ENCODE measurements at places on chromosomes 7 and 10. TPM values are rescaled to one million over a fixed set of nuclear protein-coding genes. Genes with fewer than 3 reads are reported as not detected.

NEURL1 gene
- total RNA-seq, result 0.06 TPM

ADCY1 gene
- 7.4 TPM for total RNA-seq

DEPP1 gene
- total RNA-seq, result not detected

CALML5 gene
- not detected for total RNA-seq

DNA sequence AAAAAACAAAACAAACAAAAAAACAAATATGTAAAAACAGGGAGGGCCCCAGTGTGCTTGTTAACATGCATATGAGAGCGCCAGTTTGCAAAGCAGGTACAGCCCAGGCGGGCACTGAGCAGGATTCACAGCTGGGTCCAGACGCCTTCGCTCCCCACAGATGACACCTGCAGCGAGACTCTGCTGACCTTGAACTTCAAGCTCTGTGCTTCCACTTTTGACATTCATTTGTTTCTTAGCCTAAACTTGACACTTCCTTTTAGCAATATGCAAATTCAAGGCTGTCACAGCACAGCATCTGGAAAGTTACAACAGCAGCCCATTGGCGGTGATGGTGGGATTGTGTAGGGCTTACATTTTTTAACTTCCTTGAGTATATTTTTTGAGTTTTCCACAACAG lies 88.8 kb upstream of the TNS3 start:
- H3K27ac ChIP-seq, result no peak overlapping the region
- DNase-seq, result no peak
- peaks cover 14% of the 10 kb centered on the region for H3K4me1 ChIP-seq
- no peak overlapping the region for H3K4me3 ChIP-seq
- H3K27me3 ChIP-seq, result no peaks in the 10 kb centered on the region

GRCh38 chr7:108372618-108373017 lies 83.6 kb downstream of the NRCAM start:
- no peak for DNase-seq
- no peak overlapping the region for H3K4me3 ChIP-seq
- H3K4me1 ChIP-seq, result no peaks in the 10 kb centered on the region
- H3K27ac ChIP-seq, result no peak overlapping the region

DNA sequence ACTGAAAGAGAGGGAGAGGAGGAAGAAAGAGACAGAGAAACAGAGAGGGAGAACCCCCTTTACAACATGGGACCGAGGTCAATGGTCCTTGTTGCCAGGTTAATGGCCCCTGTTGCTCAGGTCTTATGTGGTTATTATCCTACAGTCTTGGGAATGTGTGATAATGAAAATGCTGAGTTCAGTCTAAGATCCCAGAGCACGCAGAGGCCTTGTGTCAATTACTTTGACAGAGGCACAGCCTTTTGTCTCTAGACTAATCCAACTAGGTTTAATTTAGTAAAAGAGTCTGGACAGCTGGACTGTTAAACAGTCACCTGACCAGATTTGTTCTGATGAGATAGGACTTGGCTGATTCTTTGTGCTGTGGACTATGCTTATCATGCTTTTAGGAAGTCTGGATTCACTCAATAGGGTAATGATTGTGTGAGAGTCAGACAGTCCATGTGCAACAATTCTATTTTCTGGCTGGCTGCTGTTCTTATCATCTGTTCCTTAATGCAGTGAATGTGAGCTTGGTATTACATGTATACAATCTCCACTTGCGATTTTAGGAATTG lies 157.4 kb upstream of the MAGI2 start:
- peak; percentile 19 for DNase-seq
- no peaks in the 10 kb centered on the region for H3K27me3 ChIP-seq
- H3K27ac ChIP-seq, result no peak overlapping the region
- no peak overlapping the region for H3K4me3 ChIP-seq

- no peak for DNase-seq
- no peak overlapping the region for H3K27ac ChIP-seq
- no peaks in the 10 kb centered on the region for H3K4me1 ChIP-seq
- no peaks in the 10 kb centered on the region for H3K27me3 ChIP-seq
Observed at GRCh38 chr7:22832401-22832800, 9.8 kb upstream of the TOMM7 start.

GRCh38 chr10:88731296-88731695 lies 25.2 kb downstream of the LIPK start:
- H3K27ac ChIP-seq, result no peak overlapping the region

DNA sequence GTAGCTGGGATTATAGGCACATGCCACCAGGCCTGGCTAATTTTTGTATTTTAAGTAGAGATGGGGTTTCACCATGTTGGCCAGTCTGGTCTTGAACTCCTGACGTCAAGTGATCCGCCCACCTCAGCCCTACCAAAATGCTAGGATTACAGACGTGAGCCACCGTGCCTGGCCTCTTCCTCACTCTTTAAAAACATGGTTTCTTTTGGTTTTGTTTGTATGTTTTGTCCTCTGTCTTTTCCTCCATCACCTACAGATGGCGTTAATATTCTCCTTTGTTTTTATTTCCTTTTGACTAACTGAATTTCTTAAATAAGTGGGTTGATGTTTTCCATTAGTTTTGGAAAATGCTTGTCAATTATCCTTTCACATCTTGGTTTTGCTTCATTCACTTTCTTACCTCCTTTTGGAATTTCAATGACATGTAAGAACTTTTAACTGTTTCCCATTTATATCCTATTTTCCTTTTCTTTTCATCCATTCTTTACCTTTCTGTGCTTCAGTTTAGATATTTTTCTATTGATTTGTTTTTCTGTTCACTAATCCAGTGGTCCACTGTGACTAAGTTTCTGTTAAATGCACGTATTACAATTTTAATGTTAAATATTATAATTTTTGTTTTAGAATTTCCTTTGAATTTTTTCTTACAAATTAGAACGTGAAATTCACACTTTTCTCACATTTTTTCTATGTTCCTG lies 104.1 kb downstream of the ZNF467 start:
- H3K27ac ChIP-seq, result no peak overlapping the region
- no peaks in the 10 kb centered on the region for H3K36me3 ChIP-seq
- DNase-seq, result no peak
- no peak overlapping the region for H3K4me3 ChIP-seq
- no peaks in the 10 kb centered on the region for H3K4me1 ChIP-seq

- H3K4me3 ChIP-seq, result no peak overlapping the region
- H3K36me3 ChIP-seq, result no peaks in the 10 kb centered on the region
- no peak overlapping the region for H3K27ac ChIP-seq
- peaks cover 5% of the 10 kb centered on the region for H3K4me1 ChIP-seq
- no peak for DNase-seq
- H3K27me3 ChIP-seq, result no peaks in the 10 kb centered on the region
Observed at GRCh38 chr7:28442540-28443420, 30.5 kb downstream of the CREB5 start.

GRCh38 chr7:123845823-123846216 lies 851 bp downstream of the HYAL4 start:
- no peak for DNase-seq
- H3K4me1 ChIP-seq, result no peaks in the 10 kb centered on the region
- no peaks in the 10 kb centered on the region for H3K27me3 ChIP-seq
- no peak overlapping the region for H3K27ac ChIP-seq

DNA sequence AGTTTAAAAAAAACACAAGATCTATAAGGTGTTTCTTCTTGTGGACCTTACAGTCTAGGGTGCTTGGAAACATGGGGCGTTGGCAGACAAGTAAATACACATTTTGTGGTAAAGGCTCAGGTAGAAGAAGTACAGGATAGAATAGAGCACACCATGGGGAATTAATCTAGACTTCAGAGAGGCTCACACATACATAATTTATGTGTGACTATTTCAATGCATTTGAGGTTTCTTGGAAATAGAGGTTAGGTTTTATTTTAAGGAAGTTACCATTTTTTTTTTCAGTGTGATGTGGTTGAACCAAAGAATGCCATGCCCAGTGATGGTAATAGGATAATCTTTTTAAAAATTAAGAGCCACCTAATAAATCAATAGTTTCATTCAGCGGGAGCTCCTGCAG lies 12.8 kb downstream of the CFTR start:
- DNase-seq, result no peak
- no peak overlapping the region for H3K4me3 ChIP-seq

DNA sequence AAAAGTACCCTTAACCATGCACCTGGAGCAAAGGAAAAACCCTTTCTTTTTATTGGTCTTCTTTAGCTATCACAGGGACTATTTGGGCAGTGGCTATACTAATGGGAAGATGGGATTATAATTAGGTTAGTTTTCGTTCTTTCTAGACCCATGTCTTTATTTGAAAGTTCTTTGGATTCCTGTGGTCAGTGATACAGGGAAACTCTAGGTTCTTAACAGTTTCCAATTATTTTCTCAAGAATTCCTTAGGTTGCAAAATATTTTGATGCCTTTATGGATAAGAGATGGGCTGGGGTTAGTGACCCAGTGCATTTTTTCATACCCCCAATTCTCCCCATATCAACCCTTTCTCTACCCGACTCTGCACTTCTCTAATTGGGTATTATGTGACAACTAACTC lies 49.0 kb downstream of the ADD3 start:
- no peak for DNase-seq
- no peaks in the 10 kb centered on the region for H3K36me3 ChIP-seq
- H3K4me3 ChIP-seq, result no peak overlapping the region
- peak overlapping the region; percentile 34 for H3K27ac ChIP-seq
- H3K27me3 ChIP-seq, result no peaks in the 10 kb centered on the region
- peaks cover 22% of the 10 kb centered on the region for H3K4me1 ChIP-seq

DNA sequence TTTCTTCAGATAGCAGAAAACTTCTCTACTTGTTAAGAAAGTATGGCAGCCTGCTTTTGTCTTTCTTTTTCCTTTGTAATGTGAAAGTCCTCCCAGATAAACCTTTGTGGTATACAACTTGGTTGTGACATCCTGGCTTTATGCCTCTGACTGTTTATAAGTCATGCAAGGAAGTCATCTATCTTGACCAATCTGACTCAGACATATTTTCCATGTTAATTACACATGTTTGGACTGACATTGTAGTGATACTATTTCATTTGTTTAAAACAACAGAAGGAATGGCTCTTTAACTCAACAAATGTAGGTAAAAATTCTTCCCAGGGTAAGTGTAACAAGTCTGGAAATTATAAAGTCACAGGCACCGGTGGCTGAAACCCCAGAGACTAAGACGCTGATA lies 341.6 kb upstream of the MEOX2 start:
- H3K4me1 ChIP-seq, result peaks cover 14% of the 10 kb centered on the region
- no peak for DNase-seq
- H3K4me3 ChIP-seq, result no peak overlapping the region
- no peaks in the 10 kb centered on the region for H3K27me3 ChIP-seq
- no peaks in the 10 kb centered on the region for H3K36me3 ChIP-seq

GRCh38 chr10:43202224-43202656 lies 64.0 kb downstream of the CSGALNACT2 start:
- no peaks in the 10 kb centered on the region for H3K27me3 ChIP-seq
- H3K27ac ChIP-seq, result no peak overlapping the region
- H3K36me3 ChIP-seq, result no peaks in the 10 kb centered on the region
- peak overlapping the region; percentile 58 for H3K4me3 ChIP-seq

- no peaks in the 10 kb centered on the region for H3K36me3 ChIP-seq
- DNase-seq, result no peak
- no peak overlapping the region for H3K27ac ChIP-seq
- H3K27me3 ChIP-seq, result no peaks in the 10 kb centered on the region
- H3K4me3 ChIP-seq, result no peak overlapping the region
Observed at GRCh38 chr7:156219307-156220077, 407.2 kb upstream of the SHH start.

DNA sequence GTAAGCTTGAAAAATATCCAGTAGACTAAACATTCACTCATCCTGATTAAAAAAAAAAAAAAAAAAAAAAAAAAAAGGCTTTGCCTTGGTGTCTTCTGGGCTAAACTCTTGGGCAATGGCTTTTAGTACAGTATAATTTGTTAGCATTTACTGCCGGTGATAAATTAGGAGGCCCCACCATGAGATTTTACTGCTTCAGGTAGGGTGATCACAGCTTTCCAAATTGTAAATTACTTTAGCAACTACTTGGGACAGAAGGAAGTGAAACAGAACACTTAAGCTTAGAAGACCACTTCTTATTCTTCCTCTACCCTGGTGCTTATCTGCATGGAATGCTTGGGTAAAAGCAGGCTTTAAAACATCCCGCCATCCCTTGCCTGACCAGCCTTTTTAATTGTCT lies 152.1 kb downstream of the HIBADH start:
- no peak overlapping the region for H3K27ac ChIP-seq
- H3K36me3 ChIP-seq, result no peaks in the 10 kb centered on the region

- no peaks in the 10 kb centered on the region for H3K27me3 ChIP-seq
- H3K4me3 ChIP-seq, result no peak overlapping the region
- no peaks in the 10 kb centered on the region for H3K36me3 ChIP-seq
Observed at GRCh38 chr7:149809215-149809614, 29.0 kb upstream of the ZNF862 start.

DNA sequence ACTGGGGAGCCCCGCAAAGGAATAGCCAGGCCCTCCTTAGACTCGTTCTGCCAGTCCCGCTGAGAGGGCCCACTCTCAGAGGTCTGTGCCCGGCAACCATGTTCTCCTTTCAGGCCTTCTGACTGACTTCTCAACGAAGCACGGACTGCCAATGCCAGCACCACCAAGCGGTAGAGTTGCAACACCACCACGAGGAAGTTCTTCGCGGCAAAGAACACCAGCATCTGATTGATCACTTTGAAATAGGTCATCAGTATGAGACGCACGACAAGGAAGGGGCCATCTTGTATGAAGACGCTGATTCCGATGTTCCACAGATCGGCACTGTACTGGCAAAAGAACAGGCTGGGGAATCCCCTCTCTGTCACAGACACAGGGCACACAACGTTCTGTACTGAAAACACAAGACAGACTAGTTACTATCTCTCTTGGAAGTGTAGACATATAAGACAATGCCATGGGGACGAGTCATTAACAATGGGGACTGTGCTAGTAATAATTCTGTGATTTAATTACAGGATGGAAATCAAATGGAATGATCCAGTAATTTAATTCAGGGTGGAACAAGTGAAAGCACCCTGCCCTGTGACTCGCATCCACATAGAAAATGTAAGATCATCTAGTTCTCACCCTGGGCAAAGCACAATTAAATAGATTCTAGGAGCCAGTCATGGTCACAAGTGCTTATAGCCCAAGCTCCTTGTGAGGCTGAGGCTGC lies 42.7 kb downstream of the TMEM26 start:
- H3K4me1 ChIP-seq, result no peaks in the 10 kb centered on the region
- no peak overlapping the region for H3K27ac ChIP-seq
- H3K4me3 ChIP-seq, result no peak overlapping the region
- no peak for DNase-seq
- no peaks in the 10 kb centered on the region for H3K36me3 ChIP-seq
- no peaks in the 10 kb centered on the region for H3K27me3 ChIP-seq

DNA sequence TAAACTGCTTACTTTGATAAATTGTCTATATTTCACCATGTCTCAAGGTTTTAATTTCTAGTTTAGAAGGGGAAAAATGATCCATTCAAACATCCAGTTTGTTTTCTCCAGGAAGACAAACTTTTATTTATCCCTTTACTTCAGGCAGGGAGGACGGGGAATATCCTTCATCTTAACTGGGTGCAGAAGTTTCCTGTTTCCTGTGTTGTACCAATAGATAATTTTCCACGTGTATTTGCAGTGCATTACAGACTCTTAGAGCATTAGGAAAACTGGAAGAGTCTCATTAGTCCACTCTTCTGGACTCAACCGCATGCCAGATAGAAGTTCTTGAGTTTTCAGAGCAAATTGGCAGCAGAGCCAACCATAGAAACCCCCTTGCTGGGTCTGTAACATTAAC lies 39.4 kb upstream of the PIP4K2A start:
- H3K27ac ChIP-seq, result no peak overlapping the region
- no peak for DNase-seq
- H3K27me3 ChIP-seq, result no peaks in the 10 kb centered on the region
- H3K4me3 ChIP-seq, result no peak overlapping the region
- H3K4me1 ChIP-seq, result no peaks in the 10 kb centered on the region
